ENCODE measurements at places on chromosomes 16 and 17. TPM values are rescaled to one million over a fixed set of nuclear protein-coding genes. Genes with fewer than 3 reads are reported as not detected.

- DNase-seq, result no peak
Measured at GRCh38 chr17:3894188-3894587, 1.3 kb upstream of the CAMKK1 start.

Gene RCVRN
- not detected for total RNA-seq

DNA sequence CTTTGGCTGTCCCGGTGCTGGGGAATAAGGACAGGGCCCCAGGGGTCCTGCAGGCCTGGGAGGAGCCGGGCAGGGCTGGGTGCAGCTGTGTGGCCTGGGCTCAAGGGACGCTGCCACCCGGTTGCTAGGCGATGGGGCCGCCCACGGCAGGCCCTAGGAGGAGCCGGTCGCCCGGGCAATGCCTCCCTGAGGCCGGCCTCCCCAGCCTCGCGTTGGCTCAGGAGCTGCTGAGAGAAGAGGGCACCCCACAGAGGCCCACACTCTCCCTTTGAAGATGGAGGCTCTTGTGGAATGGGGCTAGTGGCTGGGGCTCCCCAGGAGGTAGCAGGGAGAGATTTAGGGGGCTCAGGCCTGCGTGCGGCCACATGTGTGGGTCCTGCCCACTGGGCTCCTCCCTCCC is at the start of gene CIBAR2:
Gene CIBAR2 (minus strand): TSS at position 109 of the 400 bp plus-strand sequence. CDS start 120 bp downstream, outside the sequence.
- DNase-seq, result no peak

DNA sequence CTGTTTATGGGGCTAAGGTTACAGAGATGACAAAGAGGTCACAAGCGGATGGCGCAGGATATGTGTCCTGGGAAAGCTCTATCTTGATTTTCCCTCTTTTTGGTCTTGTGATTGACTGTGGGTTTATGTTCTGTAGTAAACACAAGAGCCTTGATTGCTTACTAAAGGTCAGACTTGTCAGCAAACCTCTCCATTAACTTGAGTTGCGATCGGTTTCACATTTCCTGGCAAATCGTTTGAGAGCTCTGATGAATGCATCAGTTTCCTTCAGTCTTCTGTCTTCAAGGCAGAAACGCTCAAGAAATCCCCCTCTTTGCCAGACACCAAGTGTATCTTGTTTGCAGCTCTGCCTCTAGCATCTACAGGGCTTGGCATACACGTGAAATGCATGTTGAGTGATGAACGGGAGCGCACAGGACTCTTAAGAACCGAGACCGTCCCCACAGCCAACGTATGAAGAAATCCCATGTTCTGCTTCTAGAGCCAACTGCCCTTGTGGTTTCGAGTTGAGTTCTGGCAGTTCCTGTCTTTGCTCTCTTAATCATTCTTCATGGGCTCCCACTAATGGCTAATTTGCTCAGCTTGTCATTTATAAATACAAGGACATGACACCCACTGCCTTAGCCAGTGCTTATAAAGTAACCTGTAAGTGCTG is 143.3 kb downstream of the PITPNC1 start:
- DNase-seq, result no peak

Gene NOG
- 1.1 TPM for total RNA-seq

DNA sequence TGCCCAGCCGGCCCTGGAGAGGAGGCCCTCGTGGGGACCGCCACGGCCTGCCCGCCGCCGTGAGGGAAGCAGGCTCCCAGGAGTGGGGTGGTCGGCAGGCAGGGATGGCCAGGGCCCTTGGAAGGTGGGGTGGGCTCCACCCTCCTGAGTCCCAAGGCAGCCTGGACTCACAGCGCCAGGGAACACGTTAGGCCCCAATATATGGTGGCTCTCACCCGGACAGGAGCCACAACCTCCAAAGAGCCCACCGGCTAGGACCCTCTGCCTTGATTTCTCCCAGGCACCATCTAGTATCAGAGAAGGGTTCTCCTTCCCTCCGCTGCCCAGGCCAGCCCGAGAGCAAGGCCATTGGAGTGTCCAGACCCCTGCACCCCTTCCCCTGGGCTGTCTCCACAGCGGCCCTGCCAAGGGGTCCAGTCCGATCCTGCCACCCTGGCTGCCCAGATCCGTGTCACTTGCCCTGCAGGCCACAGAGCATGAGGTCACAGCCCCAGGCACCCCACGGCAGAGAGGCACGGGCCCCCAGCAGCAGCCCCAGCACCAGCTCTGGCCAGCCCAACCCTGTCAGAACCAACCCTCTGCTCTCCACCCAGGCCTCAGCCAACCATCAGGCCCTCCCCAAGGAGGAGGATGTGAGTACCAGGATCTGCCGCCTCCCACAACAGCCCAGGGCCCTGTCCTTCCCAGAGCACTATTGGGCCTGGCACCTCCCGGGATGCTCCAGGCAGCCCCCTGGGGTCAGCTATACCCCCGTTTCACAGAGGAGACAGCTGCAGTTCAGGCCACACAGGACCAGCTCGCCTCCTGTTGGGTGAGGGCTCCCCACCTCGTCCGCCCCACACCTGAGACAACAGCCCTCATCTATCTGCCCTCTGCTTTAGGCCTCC is 1.1 kb upstream of the AXIN1 start:
- no peak for DNase-seq

- DNase-seq, result no peak
Measured at GRCh38 chr17:56635641-56636040, 42.1 kb downstream of the NOG start.

Gene KRT17
- total RNA-seq, result 0.25 TPM

- DNase-seq, result no peak
Measured at GRCh38 chr16:84223456-84223855, 16.4 kb downstream of the KCNG4 start.

- peak; percentile 63 for DNase-seq
Measured at GRCh38 chr17:31068291-31068690, 26.5 kb upstream of the NF1 start.

Gene PTX4
- total RNA-seq, result under 0.01 TPM

Gene SDK2
- total RNA-seq, result under 0.01 TPM

DNA sequence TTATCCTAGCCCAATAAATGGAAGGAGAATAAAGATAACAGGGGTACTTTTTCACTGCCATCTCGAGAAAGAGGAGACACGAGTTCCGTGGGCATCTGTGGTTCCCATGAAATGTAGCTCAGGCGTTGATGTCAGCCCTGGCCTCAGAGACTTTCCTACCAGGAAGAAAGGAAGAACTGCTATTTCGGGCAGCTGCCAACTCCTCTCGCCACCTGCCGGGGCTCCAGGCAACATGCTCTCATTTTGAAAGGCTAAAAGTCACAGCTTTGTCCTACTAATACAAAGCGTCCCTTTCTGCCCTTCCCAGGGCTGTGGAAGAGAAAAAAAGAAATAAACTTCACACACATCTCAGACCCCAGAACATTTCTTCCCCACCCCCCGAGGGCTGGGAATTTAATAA is 65.8 kb downstream of the DHRS7C start:
- no peak for DNase-seq

Gene RBL2
- total RNA-seq, result 33.5 TPM

Gene CDYL2
- 19.8 TPM for total RNA-seq

DNA sequence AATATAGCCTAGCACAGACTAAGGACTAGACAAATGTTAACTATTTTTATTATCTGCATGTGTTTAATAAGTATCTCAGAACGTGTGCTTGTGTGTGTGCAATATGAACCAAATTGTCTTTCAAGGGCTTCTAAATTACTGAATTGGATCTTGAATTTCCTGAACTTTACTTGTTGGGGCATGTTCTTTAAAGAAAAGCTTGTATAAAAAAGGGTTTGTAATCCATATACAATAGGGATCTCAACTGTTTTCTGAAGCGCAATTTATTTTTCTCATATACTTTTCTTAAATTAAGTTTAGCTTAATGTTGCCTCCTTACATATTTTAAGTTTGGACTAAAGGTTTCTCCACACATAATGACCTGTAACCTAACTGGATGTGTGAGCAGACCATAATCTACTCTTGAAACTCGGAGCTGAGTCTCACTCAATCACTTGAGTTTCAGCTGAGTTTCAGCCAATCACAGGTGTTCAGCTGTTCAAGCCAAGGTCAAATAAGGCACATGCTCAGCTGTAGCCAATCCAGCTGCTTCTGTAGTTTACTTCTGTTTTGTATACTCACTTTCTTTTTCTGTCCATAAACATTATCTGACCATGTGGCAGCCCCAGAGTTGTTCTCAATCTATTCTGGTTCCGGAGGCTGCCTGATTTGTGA is 72.3 kb downstream of the CDK5R1 start:
- DNase-seq, result no peak

GRCh38 chr17:47304186-47304585 is 19.6 kb upstream of the EFCAB13 start:
- DNase-seq, result peak; percentile 25

DNA sequence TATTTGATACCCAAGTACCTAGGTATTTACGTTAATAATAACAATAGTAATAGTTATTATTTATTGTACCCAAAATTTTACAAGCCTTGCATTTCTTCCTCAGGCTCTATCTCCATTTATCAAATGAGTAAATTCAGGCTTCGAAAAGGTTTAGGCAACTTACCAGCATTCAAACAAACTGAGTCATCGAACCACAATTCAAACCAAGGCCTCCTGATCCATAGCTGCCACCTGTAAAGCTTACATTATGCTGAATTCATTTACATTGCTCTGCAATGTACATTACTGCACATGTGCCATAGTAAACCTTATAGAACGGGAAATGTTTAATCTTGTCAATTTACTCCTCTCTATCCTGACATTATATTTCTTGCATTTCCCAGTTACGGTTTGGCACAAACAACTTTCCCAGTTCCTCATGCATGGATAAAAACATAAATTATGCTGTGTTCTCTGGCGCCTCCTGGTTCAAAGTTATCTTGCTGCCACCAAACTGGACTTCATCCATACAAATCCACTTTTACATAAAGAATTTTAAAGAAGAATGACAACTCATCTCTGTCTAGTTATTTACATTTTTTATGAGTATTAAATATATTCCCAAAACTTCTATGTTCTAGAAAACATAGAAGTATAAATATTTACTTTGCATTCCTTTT is 360.6 kb upstream of the SOX9 start:
- no peak for DNase-seq

GRCh38 chr16:68636064-68636560 is 9.0 kb upstream of the CDH3 start:
- no peak for DNase-seq

GRCh38 chr17:62164747-62165722 is 100.0 kb upstream of the MED13 start:
- no peak for DNase-seq

DNA sequence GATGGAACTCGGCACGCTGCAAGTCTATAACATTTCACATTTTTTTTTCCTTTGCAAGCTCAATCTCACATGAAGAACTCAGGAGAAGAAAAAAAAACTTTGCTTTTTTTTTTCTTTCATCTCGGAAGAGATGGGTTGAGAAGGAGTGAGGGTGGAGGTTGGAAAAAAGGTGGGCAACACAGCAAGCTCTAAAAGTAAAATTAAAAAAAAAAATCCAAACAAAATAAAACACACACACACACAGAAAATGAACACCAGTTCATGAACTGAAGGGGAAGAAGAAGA is 2.5 kb downstream of the MAF start:
- no peak for DNase-seq
